Stimulated activated CD4-positive, alpha-beta T cell treated with anti-CD3 and anti-CD28 coated beads, Interleukin-2, amount 100 ng/mL, for 48 hours (primary cell): ENCODE measurements at places on chromosomes 12 and 14.

DNA sequence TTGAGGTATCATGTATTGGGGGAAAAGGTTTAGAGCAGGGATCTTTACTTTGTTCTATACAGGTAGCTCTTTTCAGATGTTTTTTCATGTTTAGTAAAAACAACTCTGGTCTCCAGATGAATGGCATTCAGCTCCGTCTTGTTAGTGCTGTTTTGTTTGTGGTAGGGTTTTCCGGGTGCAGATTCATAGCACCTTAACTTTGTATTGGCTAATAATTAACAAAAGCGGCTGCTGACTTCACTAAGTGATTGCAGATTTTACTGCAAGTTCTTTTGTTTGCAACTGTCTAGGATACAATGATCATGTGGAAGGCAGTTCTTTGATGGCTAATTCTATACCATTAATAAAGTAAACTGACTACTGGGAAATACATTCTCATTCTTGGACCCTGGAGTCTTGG is 32.2 kb upstream of the BHLHE41 start:
- DNase-seq: no peak

DNA sequence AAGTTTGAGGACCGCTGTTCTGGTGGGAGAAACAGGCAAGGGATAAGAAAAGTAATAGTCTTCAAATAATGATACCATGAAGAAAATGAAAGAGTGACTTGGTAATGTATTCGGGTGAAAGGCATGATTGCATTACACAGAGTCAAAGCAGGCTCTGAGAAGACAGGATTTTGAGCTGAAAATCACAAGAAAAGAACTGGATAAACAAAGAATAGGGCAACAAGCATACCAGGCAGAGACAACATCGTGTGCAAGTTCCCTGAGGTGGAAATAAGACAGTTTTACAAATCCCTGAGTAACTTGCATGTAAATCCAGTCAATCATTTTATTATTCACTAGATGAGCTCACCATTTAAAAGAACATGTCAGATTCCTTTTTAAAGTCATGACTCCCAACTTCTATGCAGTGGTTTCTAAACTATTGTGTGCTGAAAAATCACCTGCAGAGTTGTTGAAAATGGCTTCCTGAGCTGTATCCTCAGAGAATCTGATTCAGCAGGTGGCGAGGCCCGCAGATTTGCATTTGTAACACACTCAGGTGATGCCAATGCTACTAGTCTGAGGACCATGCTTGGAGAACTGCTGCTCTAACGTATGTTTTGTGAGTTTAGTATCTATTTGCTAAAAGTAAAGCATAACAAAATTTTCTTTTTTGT is 133.0 kb upstream of the ABCD2 start:
- DNase-seq: no peak

DNA sequence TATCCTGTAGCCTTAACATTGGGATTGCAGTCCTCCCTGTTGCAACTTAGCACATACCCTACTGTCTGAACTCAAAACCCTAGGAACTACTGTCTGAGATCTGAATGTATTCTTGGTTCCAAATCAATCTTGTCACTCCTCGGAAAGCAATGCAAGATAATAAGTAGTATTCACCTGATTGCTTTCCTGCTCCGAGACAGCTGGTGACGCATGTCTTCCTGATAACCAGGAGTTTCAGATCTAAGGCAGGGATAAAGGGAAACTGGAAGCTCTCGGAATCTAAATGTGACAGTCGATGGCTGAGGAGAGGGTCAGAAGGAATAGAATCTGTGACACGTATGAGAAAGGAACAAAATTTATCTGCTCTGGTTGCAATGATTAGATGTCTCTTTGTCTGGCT is 67.6 kb downstream of the RMST start:
- DNase-seq: no peak

DNA sequence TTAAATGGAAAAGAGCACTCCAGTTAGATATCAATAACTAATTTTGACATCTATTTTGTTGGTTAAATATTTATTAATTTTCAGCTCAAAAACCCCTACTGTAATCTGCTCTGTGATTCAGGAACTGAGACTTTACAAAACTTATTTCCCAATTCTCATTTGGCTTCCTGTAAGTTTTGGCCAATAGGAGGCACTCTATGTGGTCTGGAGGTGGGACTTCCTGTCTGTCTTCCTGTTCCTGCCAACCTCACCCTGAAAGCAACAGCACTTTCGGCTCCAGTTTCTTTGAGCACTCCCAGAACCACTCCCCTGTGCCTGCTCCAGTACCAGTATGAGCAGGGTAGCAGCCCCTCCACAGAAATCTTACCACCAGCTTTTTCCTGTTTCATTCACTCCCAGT is 1027.0 kb downstream of the VRK1 start:
- DNase-seq: no peak

DNA sequence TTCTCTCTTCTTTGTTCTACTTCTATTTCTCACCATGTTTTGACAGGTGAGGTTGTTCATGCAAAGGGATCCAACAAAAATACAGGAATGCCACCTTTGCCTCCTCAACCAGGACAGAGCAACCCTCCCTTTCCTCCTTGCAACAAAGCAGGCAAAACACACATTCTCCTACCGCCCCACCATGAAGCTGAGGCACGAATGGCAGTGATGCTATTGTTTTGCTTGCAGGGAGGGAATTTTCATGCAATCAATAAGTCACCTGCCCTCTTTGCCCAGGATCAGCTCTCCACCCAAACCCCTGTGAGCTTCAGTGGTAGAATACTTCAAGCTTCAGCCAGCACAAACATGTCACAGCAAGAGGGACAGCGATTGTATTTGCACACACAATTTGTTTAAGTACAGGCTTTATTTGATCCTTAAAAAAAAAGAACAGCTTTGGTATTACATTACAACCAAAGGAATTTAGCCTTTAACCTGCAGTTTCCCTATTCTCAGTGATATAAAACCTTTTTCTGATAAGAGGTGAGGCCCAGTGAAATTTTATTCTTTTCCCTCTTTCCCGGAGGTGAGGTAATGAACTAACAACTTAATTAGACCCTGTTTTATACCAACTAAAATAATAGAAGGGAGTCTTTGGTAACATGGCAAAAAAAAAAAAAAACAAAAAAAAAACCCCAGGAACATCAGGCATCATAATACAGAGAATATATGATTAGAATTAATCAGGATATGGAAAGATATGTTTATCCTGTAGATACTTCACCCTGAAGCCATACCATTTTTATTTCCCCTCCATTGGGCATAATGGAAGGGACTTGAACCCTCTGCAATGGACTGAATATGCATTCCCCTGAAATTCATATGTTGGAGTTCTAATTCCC is 87.0 kb upstream of the EEA1 start:
- DNase-seq: no peak

GRCh38 chr12:121813951-121814350 is 10.1 kb downstream of the SETD1B start:
- DNase-seq: no peak

DNA sequence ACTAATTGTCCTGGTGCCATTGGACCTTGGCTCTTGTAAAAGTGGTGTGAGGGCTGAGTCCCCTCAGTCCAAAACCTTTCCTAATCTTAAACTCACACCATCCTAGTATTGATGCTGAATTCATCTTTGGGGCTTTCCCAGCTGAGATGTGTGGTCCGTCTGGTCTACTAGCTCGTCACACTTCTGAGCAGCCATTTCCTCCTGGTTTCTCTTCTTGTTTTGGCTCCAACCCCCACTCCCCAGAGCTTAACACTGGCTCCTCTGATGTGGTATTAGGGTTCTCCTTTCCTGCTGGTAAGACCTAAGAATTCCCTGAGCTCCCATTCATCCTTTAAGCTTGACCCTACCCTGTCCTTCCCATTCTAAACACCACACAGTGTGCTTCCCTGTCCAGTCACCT is 900.6 kb downstream of the VRK1 start:
- DNase-seq: no peak

GRCh38 chr12:116520801-116521471 is 38.2 kb upstream of the MAP1LC3B2 start:
- DNase-seq: no peak

- DNase-seq: peak; percentile 20
Measured at GRCh38 chr14:20460458-20461224, 593 bp downstream of the PIP4P1 start.

DNA sequence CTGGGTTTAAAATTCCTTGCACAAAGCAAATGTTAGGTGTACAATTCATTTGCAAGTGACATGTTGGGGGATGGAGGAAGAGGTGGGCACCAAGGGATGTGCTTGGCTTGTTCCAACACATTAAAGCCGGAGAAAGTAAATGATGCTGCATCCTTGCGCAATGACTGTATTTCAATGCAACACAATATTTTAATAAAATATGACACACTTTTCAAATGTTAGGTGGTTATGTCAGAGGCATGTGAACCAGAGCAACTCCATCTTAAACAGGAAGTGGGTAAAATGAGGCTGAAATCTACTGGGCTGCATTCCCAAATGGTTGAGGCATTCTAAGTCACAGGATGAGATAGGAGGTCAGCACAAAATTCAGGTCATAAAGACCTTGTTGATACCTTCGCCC is 53.6 kb upstream of the ARHGAP5 start:
- DNase-seq: no peak

- no peak for DNase-seq
Measured at GRCh38 chr12:111224186-111225066, 144.5 kb downstream of the PHETA1 start.

- DNase-seq: no peak
Measured at GRCh38 chr12:54374562-54375258, 9.8 kb downstream of the ZNF385A start.

DNA sequence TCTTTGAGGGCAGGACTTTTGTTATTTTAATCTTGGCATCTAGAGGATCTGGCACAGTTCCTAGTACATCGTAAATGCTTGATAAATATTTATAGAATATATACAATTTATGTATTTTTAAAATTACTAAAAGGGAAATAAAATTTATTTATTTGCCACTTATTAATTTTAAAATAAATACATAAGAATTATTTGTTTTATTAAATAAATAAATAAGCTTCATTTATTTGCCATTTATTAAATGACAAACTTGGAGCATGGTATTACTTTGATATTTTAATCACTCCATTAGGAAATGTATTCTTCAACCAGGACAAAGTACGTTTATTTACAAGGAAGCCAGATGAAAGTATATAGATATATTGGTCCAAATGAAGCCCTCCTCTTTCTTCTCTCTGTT is 118.7 kb upstream of the LRIG3 start:
- no peak for DNase-seq

DNA sequence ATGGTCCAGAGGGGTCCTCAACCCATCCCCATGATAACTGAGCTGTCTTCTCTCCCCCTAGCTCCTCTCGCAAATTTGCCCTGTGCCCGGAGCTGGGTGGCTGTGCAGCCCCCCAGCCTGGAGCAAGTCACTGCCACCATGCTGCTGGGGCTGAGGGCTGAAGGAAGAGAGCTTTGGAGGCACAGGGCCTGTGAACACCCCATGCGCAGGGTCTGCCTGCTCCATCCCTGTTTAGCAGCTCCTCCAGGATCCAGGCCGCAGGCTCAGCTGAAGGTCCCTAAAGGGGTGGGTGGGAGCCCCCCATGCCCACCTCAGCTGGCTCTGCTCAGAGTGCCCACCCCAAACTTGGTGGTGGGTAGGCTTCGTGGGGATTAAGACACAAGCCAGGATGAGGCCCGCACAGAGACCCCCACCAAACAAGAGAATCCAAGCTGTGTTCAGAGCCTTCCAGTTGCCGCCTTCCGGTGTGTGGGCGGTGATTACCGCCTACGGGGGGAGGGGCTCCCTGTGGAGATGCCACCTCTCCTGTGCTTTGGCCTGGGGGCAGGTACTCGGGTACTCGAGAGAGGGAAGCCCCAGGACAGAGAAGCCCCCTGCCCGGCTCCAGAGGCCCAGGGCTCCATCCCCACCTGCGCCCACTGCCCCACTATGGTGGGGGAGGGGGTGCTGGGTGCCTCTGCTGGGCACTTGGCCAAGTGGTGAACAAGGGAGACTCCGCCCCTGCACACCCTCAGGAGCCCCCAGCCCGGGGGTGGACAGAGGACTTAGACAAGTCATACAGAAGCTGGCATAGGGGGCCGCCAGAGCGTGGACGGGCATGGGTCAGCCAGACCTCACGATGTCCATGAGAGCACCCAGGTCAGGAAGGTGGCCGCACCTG is 1.4 kb upstream of the JAG2 start:
- no peak for DNase-seq

GRCh38 chr12:81500788-81501187 is 258.4 kb downstream of the PPFIA2 start:
- no peak for DNase-seq

GRCh38 chr14:76203086-76204001 is 51.6 kb downstream of the GPATCH2L start:
- DNase-seq: no peak

DNA sequence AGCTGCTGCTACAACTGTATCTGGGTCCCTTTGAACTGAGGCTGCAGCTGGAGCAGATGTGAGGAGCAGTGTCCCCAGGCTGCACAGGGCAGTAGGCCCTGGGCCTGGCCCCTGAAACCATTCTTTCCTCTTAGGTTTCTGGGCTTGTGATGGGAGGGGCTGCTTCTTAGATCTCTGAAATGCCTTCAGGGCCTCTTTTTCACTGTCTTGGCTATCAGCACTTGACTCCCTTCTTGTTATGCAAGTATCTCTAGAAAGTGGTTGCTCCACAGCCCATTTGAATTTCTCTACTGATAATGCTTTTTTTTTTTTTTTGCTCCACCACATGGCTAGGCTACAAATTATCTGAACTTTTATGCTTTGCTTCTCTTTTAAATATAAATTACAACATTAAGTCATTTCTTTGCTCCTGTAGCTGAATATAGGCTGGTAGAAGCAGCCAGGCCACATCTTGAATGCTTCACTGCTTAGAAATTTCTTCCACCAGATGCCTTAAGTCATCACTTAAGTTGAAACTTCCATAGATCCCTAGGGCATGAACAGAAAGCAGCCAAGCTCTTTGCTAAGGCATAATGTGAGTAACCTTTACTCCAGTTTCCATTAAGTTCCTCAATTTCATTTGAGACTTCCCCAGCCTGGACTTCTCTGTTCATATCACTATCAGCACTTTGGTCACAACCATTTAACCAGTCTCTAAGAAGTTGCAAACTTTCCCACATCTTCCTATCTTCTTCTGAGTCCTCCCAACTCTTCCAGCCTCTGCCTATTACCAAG is 41.1 kb downstream of the ACSM4 start:
- no peak for DNase-seq

- no peak for DNase-seq
Measured at GRCh38 chr12:104888892-104889291, 69.2 kb downstream of the SLC41A2 start.

DNA sequence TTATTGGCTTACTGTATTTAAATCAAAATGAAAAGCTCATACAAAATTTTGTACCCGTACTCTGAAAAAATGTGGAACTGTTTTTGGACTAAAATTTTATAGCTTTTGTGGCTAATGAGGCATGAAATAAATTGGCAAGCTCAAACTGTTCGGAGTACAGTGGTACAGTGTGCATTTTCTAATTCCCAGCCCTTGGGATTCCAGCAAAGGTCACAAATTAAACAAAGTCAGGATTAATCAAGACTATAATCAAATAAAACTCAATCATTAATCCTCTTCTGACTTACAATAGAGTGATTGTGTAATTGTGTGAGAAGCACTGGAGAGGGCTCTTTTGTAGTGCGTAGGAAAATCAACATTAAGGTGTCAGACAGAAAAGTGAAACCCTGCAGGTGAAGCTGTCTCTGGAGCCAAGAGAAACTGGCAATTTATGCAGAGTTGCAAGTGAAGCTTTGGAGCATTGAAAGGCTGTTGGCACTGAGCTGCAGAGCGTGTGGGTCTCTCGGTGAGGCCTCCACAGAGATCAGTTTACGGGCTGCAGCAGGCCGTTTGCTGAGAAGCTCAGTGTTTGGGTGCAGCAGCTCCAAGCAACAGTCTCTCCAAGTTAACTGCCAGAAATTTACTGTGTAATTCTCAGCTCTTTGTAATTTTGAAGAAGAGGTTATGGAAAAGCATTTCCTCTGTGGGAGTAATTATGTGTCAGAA is 275.9 kb downstream of the FBXL14 start:
- DNase-seq: no peak

- no peak for DNase-seq
Measured at GRCh38 chr12:124030510-124030909, 57.5 kb downstream of the ZNF664 start.
